ENCODE measurements at places on chromosomes 4 and X.
A peak's percentile ranks its signal among the peaks of the same experiment; 100 is the strongest.

DNA sequence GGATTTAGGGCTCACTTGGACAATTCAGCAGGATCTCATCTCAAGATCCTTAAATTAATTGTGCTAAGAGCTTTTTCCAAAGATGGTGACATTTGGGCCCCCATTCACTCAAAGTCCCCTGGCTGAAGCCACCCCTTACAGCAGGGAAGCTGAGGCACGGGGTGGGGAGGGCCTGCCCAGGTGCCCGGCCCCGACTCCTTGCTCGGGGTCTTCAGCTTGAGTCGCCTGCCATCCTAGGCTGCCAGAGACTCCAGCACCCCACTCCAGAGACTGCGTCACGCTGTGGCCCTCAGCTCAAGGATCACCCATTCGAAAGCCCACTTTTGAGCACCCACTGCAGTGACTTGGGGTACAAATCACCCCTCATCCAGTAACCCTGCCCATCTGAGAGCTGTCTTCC is 39.2 kb upstream of the GPR78 start:
- DNase-seq, result no peak

GRCh38 chr4:156619154-156619934 is 352.3 kb downstream of the PDGFC start:
- no peak for DNase-seq

GRCh38 chrX:19795307-19795706 is 92.1 kb downstream of the SH3KBP1 start:
- no peak for DNase-seq

DNA sequence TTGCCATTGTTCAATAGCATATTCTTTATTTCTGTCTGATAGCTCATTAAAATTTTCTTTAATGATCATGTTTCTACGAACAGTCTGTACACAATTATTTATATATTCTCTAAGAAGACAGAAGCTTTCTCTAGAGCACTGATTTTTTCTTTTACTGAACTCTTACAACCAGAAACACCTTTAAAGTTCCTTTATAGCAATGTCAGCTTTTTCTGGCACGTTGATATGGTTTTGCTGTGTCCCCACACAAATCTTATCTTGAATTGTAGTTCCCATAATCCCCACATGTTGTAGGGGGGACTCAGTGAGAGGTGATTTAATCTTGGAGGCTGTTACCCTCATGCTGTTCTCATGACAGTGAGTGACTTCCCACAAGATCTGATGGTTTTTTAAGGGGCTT is 299.4 kb downstream of the PPARGC1A start:
- no peak for DNase-seq

- DNase-seq, result peak; percentile 80
These were observed 30.6 kb downstream of the TRIM2 start for GRCh38 chr4:153234885-153235284.

DNA sequence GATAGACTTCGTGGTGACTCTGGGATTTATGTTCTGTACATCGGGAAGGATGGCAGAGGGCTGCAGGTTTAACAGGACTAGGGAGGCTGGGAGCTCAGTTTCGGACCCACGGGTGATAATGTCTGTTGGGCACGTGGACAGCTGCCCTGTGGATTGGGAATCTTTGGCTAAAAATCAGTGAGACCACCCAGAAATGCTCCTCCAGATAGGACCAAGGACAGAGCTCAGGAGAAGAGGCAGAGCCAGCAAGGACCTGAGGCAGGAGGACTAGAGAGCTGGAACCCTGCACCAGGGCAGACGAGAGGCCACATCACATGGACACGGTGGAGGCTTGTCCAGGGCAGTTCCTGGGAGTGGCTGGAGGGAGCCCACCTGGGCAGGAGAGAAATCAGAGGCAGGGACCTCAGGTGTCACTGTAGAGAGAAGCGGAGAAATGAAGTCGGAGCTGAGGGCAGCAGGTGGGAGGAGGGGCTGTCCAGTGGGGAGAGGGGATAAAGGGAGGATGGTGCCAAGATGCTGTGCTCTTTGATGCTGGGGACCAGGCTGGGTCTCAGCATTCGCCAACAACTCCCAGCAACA is 79.2 kb downstream of the CPZ start:
- no peak for DNase-seq

- no peak for DNase-seq
These were observed 56.7 kb downstream of the ADGRG2 start for GRCh38 chrX:19065535-19065934.

DNA sequence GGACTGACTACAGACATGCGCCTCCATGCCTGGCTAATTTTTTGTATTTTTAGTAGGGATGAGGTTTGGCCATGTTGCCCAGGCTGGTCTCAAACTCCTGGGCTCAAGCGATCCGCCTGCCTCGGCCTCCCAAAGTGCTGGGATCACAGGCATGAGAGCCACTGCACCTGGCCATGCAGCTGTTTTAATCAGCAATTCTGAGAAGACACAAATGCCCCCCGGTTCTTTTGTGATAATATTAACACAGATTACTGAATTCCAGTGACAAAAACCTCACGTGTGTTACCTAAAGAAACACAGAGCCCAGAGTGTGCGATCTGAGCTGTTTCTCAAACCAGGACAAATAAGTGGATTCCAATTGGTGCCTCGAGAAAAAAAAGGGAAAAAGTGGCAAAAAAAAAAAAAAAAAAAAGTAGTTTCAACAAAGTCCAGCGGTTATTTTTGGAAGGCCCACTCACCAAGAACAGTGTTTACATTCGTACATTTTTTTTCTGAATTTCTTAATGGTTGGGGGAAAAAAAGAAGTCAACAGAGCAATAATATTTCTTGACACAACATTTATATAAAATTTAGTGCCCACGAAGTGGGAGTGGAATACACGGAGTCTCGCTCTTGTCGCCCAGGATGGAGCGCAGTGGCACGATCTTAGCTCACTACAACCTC is 17.2 kb downstream of the DHRSX start:
- no peak for DNase-seq

GRCh38 chr4:15702941-15703403 is at the start of gene BST1:
BST1 (plus strand) TSS chr4:15703065; CDS start chr4:15703145, 80 bp downstream.
- peak; percentile 73 for DNase-seq

DNA sequence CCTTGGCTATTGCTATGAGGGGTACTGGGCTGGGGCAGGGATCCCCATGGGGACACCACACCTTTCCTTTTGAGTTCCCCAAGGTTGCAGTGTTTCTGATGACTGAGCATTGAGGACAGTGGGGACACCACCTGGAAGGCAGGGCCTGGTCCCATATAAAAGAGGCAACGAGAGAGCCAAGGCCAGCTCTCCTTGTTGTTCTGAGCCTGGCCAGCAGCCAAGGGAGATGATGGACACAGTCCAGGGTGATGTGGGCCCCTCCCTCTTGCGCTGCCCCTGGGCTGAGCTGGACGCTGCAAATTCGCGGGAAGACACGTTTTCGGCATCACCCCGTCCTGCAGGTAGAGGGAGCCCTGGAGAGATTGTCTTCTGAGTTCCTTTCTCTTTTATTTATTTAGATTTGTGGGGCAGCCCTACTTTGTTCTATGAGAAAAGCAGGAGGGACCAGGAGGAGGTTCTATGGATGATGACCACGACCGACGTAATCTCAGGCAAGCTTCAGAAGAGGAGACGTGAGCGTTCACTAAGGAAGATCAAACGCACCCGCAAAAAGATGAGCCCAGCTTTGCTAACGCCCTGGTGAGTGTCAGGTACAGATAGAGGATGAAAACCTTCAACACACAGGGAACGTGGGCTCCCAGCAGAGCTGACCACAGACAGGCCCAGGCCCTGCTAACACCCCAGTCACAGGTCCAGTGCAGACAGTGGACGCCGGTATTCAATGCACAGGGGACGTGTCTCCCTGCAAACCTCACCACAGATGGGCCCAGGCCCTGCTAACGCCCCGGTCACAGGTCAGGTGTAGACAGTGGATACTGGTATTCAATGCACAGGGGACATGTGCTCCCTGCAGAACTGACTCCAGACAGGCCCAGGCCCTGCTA is 97.4 kb downstream of the SHOX start:
- DNase-seq, result no peak

DNA sequence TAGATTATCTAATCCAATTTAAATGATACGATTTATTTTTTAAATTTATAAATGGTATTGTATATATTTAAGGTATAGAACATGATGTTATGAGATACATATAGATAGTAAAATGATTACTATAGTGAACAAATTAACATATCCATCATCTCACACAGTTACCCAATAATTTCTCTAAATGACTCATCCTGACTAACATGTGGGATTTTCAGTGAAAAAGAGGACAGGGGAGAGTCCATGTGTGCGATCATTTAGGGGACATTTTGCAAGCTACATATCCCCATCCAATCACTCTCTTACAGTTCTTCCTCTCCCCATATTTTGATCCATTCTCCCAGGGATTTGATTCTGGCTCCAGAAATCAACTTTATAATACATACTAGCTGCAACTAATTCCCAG is 88.2 kb downstream of the ABCB7 start:
- DNase-seq, result peak; percentile 5

DNA sequence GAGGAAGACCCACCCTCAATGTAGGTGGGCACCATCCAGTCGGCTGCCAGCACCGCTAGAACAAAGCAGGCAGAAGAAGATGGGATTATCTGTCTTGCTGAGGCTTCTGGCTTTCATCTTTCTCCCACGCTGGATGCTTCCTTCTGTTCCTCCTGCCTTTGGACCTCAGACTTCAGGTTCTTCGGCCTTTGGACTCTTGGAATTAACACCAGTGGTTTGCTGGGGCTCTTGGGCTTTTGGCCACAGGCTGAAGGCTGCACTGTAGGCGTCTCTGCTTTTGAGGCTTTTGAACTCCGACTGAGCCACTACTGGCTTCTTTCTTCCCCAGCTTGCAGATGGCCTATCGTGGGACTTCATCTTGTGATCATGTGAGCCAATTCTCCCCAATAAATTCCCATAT is 55.1 kb downstream of the PDLIM5 start:
- no peak for DNase-seq

DNA sequence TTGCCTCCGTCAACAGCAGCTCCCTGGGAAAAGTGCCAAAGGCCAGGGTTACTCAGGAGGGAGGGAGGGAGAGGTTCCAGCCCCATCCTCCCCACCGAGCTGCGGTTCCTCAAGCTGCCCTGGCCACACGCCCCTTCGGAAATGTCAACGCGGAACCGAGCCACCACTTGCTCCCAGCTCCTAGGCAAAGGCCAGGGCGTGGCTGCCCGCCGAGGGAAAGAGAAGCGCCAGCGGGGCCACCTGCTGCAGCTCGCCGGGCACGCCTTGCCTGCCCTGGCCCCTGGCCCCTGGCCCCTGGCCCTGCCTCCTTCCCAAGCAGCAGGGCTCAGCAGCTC is 15.3 kb downstream of the SLC6A8 start:
- peak; percentile 44 for DNase-seq

- DNase-seq, result no peak
These were observed 24.7 kb upstream of the LRAT start for GRCh38 chr4:154719087-154719486.

GRCh38 chrX:24842486-24842885 is 148.8 kb downstream of the POLA1 start:
- no peak for DNase-seq

DNA sequence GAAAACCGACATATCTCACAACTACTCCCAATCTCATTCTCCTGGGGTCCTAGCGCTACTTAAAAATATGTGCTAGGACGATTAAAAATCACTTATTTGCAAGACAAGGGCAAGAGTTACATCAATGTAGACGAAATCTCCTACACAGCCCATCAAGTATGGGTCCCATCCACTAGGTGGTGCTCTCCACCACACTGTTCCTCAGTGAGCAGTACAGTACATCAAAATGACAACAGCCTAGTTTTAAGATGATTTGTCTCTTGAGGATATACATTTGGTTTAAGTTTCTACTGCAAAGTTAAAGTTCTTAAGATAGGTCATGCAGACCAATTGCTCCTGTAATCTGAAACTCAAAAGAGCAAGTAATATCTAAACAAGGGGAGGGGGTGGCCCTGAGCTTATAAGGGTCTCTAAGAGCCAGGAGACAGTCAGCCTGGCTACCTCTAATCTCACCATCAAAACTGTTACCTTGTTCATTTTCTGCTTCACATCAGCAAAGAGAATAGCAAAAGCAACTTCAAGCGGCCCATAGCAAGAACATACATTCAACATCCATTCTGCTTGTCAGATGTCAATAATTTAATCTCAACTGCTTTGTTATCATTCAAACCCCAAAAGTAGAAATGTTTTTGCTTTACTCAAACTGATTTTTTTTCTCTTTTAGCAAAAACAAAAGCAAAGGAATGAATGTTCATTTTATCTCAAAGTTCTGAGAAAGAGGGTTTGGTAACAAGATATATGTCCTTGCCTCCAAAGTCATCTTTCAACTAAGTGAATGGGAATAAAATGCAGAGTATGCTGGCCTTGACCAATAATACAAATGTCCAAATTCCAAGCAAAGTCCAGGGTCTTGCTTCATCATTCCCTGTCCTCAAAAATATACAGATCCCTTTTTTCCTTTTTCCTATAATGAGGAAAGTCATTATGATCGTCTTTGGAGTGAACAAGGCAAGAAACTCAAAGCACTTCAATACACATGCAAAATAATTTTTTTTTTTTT is 53.1 kb downstream of the STX18 start:
- DNase-seq, result peak; percentile 73

DNA sequence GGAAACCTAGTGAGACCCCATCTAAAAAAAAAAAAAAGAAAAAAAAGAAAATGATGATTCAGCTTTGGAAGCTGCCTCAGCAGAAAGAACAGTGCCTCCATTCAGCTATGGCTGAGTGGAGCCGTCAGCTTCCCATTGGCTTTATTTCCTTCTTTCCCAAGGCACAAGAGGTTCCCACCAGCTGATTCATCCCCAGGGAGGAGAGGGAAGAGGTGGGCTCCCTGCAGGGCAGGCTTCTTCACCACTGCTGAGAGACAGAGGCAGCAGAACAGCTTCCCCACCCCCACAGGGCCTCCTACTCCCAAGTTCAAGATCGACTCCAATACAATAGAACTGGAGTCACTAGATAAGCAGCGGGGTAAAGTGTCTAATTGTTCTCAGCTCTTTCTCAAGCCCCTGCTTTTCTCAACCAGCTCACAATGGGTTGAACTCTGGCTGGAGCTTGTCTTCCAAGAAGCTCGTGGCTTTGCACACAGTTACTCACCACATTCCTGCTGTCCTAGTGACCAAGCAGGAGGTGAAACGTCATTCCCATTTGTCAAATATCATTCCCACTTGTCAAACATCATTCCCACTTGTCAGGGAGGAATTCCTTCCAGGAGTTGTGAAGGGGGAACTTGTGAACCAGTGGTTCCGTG is 47.8 kb downstream of the FHDC1 start:
- DNase-seq, result peak; percentile 80

DNA sequence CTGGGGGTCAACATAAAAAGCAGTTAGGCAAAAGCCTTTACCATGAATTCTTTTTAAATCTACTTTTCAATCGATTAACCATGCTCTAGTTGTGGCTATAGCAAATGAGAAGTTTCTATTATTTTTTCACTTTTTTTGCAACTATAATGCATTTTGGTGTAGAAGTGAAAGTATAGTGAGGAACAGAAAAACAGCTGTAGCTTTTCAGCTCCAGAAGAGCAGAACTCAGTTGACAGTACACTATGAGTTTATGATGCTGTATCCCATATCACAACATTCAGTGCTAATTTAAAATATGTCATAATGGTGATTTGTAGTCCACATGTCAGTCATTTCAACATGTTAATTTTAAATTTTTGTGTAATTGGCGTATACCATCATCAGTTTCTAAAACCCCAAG is 8.7 kb upstream of the MUC7 start:
- DNase-seq, result no peak

- DNase-seq, result peak; percentile 80
These were observed 605.1 kb downstream of the PCDH18 start for GRCh38 chr4:136927172-136927571.
